T-helper 17 cell (primary cell): ENCODE measurements at places on chromosomes 16 and 17. TPM values are rescaled to one million over a fixed set of nuclear protein-coding genes. Genes with fewer than 3 reads are reported as not detected.

- DNase-seq = no peak
- no peak overlapping the region for H3K4me3 ChIP-seq
- H3K27ac ChIP-seq = no peak overlapping the region
These were observed 17.2 kb downstream of the TLE7 start for GRCh38 chr16:71424626-71425025.

- DNase-seq = no peak
- H3K4me1 ChIP-seq = peaks cover 17% of the 10 kb centered on the region
- peaks cover 6% of the 10 kb centered on the region for H3K36me3 ChIP-seq
These were observed 122.2 kb downstream of the CCDC182 start for GRCh38 chr17:57622683-57623433.

DNA sequence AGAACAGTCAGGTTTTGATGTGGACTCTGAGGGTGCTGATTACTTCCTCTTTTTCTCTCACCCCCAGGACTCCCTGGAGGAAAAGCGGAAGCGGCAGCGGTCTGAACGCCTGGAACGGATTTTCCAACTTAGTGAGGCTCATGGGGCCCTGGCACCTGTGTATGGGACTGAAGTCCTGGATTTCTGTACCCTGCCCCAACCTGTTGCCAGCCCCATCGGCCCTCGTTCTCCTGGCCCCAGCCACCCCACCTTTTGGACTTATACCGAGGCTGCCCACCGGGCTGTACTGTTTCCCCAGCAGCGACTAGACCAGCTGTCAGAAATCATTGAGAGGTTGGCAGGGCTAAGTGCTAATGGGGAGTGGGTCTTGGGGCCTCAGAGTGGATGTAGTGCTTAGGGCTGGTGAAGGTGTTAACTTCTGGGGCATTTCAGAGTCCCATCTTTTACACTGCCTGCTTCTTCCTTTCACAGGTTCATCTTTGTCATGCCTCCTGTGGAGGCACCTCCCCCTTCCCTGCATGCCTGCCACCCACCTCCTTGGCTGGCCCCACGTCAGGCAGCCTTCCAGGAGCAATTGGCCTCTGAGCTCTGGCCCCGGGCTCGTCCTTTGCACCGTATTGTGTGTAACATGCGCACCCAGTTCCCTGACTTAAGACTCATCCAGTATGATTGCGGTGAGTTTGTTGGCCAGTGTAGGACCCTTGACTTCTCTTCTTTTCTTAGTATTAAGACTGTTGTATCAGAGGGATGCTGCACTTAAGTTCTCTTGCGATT, 19.1 kb upstream of the PHKG2 start:
- H3K4me3 ChIP-seq = no peak overlapping the region
- H3K27me3 ChIP-seq = no peaks in the 10 kb centered on the region

- peak overlapping the region; percentile 91 for H3K4me3 ChIP-seq
- peaks cover 27% of the 10 kb centered on the region for H3K4me1 ChIP-seq
- no peaks in the 10 kb centered on the region for H3K36me3 ChIP-seq
- peak overlapping the region; percentile 90 for H3K27ac ChIP-seq
- no peak for DNase-seq
These were observed 43.4 kb downstream of the ZNF276 start for GRCh38 chr16:89764711-89765201.

The ANKRD40CL gene
- not detected for total RNA-seq

- peaks cover 2% of the 10 kb centered on the region for H3K36me3 ChIP-seq
- peak overlapping the region; percentile 60 for H3K27ac ChIP-seq
- DNase-seq = no peak
- no peak overlapping the region for H3K4me3 ChIP-seq
These were observed 15.8 kb upstream of the KANSL1 start for GRCh38 chr17:46208997-46209396.

The MT1M gene
- total RNA-seq = not detected

DNA sequence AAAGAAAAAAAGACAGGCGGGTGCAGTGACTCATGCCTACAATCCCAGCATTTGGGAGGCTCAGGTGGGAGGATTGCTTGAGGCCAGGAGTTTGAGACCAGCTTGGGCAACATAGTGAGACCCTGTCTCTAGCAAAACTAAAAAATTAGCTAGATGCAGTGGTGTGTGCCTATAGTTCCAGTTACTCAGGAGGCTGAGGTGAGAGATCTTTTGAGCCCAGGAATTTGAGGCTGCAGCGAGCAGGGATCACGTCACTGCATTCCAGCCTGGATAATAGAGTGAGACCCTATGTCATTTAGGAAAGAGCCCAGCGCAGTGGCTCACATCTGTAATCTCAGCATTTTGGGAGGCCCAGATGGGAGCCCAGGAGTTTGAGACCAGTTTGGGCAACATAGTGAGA, 126.6 kb downstream of the CMIP start:
- H3K27me3 ChIP-seq = no peaks in the 10 kb centered on the region
- no peaks in the 10 kb centered on the region for H3K36me3 ChIP-seq
- H3K27ac ChIP-seq = no peak overlapping the region
- H3K4me3 ChIP-seq = no peak overlapping the region

GRCh38 chr16:19417640-19418039, at the start of gene TMC5:
TSS of gene TMC5 (plus strand) at chr16:19417883. CDS start at chr16:19440039, 22,156 bp downstream.
- no peak within 1 kb of the TSS for H3K4me3 ChIP-seq
- H3K4me1 ChIP-seq = no peaks in the 10 kb centered on the region
- no peak within 1 kb of the TSS for H3K27ac ChIP-seq
- peaks cover 2% of the 10 kb centered on the region for H3K36me3 ChIP-seq
- no peak for DNase-seq

The CHAD gene
- not detected for total RNA-seq

The NOTUM gene
- total RNA-seq = not detected

- peaks cover 24% of the 10 kb centered on the region for H3K4me1 ChIP-seq
- no peaks in the 10 kb centered on the region for H3K36me3 ChIP-seq
- no peaks in the 10 kb centered on the region for H3K27me3 ChIP-seq
- H3K4me3 ChIP-seq = no peak overlapping the region
These were observed 88.0 kb downstream of the CMIP start for GRCh38 chr16:81532491-81533174.

- no peaks in the 10 kb centered on the region for H3K27me3 ChIP-seq
- H3K27ac ChIP-seq = peak overlapping the region; percentile 65
- no peak for DNase-seq
- H3K4me1 ChIP-seq = peaks cover 24% of the 10 kb centered on the region
- peak overlapping the region; percentile 64 for H3K4me3 ChIP-seq
These were observed 22.4 kb downstream of the SLC35G3 start for GRCh38 chr17:35171834-35172233.

- peaks cover 13% of the 10 kb centered on the region for H3K4me1 ChIP-seq
- H3K27me3 ChIP-seq = peaks cover 71% of the 10 kb centered on the region
- no peak overlapping the region for H3K27ac ChIP-seq
These were observed 2.0 kb downstream of the WSCD1 start for GRCh38 chr17:6072157-6072556.

The KIAA0513 gene
- total RNA-seq = 35.0 TPM

GRCh38 chr17:64920419-64921172, 1.3 kb upstream of the LRRC37A3 start:
- H3K36me3 ChIP-seq = no peaks in the 10 kb centered on the region
- DNase-seq = no peak

The KRT17 gene
- total RNA-seq = not detected

The OR1A1 gene
- not detected for total RNA-seq

DNA sequence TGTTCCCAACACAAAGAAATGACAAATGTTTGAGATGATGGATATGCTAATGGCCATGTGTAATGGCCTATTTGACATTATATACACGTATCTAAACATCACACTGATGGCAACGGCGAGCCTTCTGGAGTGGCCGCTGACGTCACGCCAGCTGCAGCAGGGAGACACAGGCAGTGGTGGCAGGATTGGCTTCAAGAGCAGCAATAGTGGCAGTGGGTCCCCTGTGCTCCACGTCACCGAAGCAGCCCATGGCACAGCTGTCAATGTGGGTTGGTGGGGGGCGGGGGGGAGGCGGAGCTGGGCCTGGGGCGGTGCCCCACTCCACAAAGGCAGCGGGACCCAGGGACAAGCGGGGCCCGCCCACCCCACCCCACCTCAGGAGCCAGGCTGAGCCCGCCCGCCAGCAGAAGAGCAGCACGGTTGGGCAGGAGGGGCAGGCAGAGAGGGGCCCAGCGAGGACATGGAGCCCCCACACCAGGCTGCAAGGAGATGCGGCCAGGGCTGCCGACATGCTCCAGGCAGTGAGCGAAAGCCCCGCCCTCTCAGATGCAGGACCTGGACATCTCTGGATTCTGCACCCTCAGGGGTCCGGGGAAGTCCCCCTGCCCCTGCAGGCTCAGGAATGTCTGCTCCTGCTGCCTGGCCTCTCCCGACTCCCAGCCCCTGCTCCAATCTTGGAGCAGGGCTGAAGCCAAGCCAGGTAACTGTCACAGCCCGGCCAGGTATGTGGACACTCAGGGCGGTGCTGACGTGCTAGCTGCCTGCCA, 64.6 kb downstream of the USP32 start:
- H3K4me1 ChIP-seq = peaks cover 6% of the 10 kb centered on the region
- DNase-seq = no peak
- no peaks in the 10 kb centered on the region for H3K36me3 ChIP-seq
- H3K27ac ChIP-seq = no peak overlapping the region
- no peak overlapping the region for H3K4me3 ChIP-seq
- H3K27me3 ChIP-seq = no peaks in the 10 kb centered on the region

- no peak overlapping the region for H3K4me3 ChIP-seq
- DNase-seq = no peak
- H3K27ac ChIP-seq = no peak overlapping the region
These were observed 19.9 kb downstream of the IGFBP4 start for GRCh38 chr17:40463122-40463550.

DNA sequence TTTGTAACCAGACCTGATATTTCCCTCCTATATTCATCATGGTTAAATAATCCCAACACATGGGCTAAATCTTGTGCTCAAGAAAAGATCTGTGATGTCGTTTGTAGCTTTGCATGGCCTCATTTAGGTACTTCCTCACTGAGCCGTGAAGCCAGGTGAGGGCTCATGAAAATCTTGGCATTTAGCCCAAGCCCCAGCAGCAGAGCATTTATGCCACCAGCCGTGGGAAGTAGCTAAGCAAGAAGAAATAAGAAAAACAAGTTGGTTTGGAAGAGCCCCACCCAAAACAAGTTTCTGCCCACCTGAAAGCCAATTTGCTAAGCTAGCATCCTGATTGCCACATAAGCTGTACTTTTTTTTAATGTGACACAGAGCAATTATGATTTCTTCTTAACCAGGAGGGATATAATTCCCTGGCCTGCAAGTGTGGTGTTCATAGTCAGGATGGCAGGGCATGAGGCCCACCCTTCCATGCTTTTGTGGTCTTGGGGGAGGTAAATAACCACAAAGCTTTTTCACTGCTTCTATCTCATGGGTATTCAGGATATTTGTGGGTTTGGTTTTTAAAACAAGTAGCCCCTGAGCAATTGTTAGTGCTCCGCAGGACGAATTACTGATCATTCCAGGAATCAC, 10.5 kb downstream of the TMIGD1 start:
- peaks cover 3% of the 10 kb centered on the region for H3K36me3 ChIP-seq
- H3K27ac ChIP-seq = peak overlapping the region; percentile 90
- DNase-seq = peak; percentile 15
- H3K27me3 ChIP-seq = no peaks in the 10 kb centered on the region
- H3K4me1 ChIP-seq = peaks cover 30% of the 10 kb centered on the region

DNA sequence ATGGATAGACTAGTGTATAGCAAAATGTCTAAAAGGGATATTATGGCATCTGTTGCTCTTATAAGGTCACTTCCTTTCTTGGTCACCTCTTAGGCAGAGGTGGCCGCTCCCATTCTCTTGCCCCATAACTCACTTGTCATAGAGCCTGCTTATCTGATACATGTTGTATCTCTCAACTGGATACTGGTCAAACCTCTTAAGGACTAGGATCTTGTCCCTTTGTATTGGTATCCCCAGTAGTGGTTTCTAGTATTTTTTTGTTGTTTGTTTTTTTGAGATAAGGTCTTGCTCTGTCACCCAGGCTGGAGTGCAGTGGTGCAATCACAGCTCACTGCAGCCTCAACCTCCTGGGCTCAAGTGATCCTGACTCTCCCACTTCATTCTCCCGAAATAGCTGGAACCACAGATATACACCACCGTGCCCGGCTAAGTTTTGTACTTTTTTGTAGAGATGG, 27.0 kb downstream of the ZSWIM7 start:
- H3K4me3 ChIP-seq = no peak overlapping the region
- H3K27me3 ChIP-seq = peaks cover 27% of the 10 kb centered on the region
- DNase-seq = no peak
- H3K4me1 ChIP-seq = peaks cover 9% of the 10 kb centered on the region
- H3K27ac ChIP-seq = no peak overlapping the region

DNA sequence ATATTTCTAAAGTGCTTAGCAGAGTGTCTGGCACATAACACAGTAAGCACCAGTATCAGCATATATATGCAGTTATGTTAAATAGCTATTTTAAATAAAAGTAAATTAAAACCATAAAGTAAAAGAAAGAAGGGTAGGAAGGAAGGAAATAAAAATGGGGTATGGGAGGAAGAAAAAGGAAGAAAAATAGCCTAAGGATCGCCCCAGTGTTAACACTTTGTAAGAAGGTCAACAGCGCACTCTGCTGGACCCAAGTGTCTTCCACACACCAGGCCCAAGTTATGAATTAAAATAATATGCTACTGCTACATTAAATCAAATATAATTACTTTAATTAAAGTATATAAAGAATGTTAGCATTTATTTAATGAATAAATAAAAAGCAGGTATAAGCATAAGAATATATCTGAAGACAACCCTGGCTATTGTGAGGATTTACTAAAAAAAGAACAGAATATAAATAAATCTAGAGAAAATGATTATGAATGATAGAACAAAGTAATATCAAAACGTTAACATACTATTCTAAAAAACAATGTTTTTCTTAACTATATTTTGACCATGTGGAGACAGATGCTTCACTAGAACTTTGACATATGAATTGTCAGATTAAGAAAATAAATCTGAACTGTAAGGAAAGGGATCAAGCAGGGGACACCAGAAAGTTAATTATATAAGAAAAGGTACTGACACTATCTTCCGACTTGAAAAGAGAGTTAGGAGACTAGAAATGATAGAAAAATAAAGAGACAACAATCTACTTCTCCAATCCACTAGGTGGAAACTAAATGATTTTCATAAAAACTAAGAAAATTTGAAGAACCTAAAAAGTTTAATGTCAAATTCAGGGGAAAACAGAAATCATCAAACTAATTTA, 25.9 kb downstream of the BRIP1 start:
- H3K4me1 ChIP-seq = peaks cover 2% of the 10 kb centered on the region
- no peak overlapping the region for H3K4me3 ChIP-seq
- H3K36me3 ChIP-seq = no peaks in the 10 kb centered on the region
- peak; percentile 28 for DNase-seq
- no peak overlapping the region for H3K27ac ChIP-seq

The UNC45B gene
- total RNA-seq = 0.15 TPM

DNA sequence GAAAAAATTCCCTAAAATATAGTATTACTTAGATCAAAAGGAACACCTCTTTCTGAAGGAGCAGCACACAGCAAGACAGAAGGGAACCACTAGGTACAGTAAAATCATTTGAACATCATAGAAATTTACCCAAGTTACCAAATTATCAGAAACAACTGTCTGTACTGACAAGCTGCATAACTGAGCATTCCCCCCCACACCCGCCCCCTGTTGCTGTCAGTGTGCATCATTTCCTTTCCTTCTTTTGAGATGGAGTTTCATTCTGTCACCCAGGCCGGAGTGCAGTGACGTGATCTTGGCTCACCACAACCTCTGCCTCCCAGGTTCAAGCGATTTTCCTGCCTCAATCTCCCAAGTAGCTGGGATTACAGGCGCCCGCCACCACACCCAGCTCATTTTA, 120.7 kb downstream of the TRIM37 start:
- H3K4me3 ChIP-seq = no peak overlapping the region
- no peaks in the 10 kb centered on the region for H3K36me3 ChIP-seq
- H3K4me1 ChIP-seq = peaks cover 4% of the 10 kb centered on the region
- no peak overlapping the region for H3K27ac ChIP-seq
- DNase-seq = no peak

GRCh38 chr17:20116683-20117309, 107.6 kb downstream of the SPECC1 start:
- H3K27ac ChIP-seq = no peak overlapping the region
- H3K27me3 ChIP-seq = peaks cover 4% of the 10 kb centered on the region

The TEX2 gene
- 8.4 TPM for total RNA-seq
